ENCODE measurements at places on chromosomes 11 and 22.

- no peak for DNase-seq
These were observed 2.9 kb upstream of the LRRC32 start for GRCh38 chr11:76673176-76674142.

GRCh38 chr11:113876074-113876797 lies 864 bp upstream of the USP28 start:
- no peak for DNase-seq

DNA sequence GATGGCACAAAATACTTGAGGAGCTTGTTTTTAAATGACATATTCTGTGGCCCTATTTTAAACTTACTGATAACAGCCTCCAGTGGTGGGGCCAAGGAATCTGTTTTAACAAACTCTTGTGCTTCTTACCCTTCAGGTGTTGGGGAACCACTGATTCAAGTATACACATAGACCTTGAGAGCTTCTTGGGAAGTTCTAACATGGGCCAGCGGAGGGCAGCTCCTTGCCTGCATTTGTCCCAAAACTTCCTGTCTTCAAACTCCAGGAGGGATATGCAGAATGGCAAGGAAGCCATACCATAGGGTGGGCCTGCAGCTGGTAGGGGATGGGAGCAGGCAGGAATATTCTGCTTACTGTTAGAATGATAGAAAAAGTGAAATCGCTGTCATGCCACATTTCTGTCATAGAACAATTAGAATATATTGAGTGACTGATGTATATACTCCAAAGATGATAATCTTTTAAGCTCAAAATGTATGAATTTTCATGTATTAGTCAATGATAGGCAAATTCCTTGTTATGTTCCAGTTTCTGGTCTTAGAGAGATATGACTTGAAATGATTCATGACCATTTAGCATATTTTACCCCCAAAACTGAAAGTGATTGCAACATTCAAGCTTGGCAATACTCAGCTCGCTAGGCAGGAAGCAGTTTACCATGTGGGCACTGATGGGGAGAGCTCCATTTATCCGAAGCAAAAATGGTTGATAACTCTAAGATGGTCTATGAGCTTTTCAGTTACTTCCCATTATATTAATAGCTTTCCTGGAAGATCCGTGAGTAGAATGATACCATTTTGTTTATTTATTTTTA lies 9.2 kb downstream of the EXT2 start:
- DNase-seq = no peak

- no peak for DNase-seq
These were observed 46.1 kb downstream of the RRAS2 start for GRCh38 chr11:14312736-14313438.

GRCh38 chr11:66716996-66717395 lies 12.0 kb downstream of the SPTBN2 start:
- DNase-seq = no peak

DNA sequence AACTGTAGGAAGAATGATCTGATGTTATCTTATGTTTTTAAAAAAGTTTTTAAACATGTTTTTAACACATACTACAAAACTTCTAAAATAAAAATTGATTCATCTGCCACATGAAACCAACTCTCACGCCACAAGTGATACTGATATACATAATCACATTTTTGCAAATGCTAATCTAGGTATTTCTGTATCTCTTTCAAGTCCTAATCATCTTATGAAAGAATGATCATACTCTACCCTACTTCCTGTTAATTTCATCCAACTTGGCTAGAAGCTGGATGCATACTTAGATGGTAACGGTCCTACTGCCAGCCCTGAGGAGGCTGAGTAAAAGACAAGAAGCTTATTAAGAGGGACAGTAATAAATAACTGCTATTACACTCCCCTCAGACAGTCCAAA lies 19.2 kb downstream of the THAP12 start:
- no peak for DNase-seq

GRCh38 chr11:115627666-115628460 lies 123.6 kb upstream of the CADM1 start:
- DNase-seq = no peak

DNA sequence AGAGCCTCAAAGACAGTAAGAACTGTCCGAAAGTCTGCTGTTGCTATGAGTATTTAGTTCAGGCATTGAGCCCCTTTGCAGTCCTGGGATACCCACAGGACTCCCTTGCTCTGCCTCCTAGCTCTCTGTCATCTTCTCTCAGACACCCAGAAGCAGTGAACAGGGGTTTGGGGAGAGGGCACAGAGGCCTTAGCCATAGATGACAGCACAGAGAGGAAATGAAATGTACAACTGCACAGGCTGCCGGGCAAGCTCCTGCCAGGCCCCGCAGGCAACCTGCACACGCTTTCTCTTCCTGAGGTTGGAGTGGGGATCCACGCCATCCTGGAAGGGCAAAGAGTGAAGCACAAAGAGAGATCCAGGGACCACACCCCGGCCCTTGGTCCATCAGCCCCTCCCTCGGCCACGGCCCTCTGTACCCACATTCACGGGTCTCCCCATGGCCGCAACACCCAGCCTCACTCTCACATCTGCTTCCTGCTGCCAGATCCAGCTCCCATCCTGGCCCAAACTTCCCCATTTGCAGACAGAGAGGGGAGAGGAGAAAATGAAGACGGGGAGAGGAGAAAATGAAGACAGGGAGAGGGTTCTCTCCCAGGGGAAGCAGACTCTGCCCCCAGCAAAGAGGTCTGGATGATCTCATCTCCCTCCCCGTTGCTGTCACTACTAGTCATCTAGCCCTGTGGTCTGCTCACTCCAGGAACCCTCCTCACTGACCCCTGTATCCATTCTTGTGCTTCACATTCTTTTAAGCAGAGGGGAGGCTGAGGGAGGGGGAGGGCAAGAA lies 40.7 kb downstream of the CD6 start:
- DNase-seq = no peak

GRCh38 chr11:35852056-35852455 lies 91.8 kb upstream of the LDLRAD3 start:
- no peak for DNase-seq

DNA sequence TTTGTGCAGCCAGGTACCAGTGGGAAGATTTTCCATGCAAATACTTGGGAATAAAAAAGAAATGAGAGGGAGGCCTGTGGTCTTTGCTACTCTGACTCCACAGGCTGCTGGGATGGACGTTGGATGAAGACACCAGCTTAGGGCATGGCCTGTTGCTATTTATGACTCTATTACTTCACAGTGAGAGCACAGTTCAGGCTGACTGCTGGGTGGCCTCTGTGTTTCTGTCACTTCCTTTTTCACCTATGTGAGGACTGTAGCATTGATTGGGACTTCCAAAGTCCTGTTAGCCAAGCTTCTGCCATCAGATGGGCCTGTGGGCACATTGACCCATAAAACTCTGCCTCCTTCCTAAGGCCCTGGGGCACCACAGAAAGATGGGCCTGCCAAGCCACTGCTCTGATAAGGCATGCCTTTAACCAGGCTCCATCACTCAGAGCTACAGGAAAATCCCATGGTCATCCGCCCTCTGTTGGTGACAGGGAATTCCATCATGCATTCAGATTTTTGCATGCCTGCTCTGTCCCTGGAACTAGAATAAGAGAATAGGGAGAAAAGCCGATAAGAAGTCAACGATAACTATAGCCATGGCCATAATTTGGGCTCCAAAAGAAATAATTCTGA lies 64.6 kb downstream of the KCNJ1 start:
- DNase-seq = no peak

GRCh38 chr11:83692675-83693074 lies 406.5 kb upstream of the CCDC90B start:
- DNase-seq = no peak

GRCh38 chr22:49686495-49687219 lies 141.0 kb downstream of the BRD1 start:
- DNase-seq = no peak

DNA sequence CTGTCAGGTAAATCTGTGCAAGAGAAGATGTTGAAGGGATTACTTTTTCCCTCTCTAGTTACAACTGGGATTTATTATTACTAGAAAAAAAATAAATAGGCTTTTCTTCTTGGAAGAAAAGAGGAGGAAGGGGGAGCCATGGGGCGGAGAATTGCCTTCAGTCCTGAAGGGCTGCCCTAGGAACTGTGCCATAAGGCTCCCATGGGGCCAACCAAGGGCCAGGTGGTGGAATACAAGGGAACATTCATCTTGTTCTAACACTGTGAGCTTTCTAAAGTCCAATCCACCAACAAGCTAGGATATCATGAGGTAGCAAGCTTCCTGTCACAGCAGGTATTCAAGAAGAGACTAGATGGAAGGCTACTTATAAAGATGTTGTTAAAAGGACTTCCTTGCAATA lies 24.8 kb upstream of the NRIP3 start:
- DNase-seq = no peak

- DNase-seq = no peak
These were observed 194.3 kb downstream of the OPCML start for GRCh38 chr11:133337951-133338418.

- DNase-seq = no peak
These were observed 7.4 kb downstream of the EHD1 start for GRCh38 chr11:64870893-64871466.

DNA sequence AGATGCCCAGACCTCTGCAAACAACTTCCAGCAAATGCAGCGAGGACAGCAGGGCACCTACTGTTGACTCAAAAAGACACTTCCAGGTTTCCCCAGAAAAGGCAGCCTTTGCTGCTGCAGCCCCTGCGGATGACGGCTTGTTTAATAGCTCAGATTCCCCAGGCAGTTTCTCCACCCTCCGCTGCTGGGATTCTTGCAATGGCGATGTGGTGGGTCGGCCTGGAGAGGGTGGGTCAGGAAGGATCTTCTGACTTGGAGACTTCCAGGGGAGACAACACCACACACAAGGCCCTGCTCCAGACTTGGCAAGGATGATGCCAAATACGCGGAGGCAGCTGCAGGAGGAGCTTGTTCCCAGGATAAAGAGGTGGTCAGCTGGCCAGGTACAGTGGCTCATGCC lies 17.9 kb upstream of the TREH start:
- DNase-seq = no peak

DNA sequence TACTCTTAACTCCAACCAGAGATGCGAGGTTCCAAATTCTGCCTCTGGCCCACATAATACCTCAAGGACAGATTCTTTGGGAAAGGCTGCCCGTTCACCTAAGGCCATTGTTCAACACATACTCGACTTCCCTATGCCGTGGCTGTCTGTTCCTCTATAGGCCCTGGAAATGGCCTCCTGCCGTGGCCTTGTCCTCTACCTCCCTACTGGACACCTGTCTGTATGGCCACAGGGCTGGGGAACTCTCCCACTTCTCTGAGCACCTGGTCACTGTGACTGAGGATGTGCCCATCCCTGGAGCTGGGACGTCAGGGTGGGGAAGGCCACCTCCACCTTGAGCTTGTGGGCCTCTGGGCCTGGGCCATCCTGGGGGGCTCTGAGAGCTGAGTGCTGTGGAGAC lies 340.5 kb upstream of the B3GAT1 start:
- no peak for DNase-seq

DNA sequence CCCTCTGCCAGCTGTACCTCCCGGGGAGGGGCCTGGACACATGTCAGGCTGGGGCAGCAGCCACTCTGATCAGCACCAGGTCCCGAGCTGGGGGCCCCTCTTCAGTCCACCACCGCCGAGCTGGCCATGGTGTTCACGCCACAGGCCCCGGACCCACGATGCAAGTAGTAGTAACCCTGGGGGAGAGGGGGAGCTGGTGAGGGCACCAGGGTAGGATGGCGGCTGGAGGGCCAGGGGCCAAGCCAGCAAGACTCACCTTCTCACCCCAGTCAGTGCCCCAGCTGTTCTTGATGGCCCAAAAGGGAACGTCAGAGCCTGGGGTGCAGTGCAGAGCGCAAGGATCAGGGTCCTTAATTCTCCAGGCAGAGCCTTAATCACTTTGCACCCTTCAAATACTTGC lies 4.6 kb downstream of the CTSF start:
- no peak for DNase-seq

- DNase-seq = no peak
These were observed 50.7 kb downstream of the CD82 start for GRCh38 chr11:44615913-44616791.

DNA sequence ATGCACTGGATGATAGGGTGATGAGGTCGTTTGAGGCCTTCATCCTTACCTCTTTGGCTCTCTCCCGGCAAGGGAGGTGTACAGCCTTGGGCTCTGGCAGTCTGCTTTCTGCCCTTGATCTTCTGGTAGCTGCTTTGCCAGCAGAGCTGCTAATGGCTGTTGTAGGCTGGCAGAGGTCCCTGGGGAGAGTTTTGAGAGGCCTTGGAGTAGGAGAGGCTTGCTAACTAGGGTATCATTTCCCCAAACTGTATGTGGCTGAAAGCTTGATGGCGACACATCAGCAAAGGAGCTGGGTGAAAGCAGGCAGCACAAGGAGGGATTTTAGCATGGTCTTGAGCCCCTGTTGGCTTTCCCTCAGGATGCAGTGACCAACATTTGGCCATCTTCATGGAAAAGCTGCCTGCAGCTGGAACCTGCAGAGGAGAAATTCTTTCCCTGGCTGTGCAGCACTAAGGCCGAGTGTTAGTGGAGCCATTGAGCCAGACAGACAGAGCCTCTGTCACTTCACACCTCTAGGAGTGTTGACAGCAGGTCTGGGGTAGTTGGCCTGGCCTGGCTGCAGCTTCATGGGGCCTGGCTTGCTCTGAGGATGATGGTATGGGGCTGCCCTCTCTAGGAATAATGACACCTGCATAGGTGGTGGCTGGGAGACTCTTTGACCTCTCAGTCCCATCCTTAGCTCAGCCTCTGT lies 3.5 kb upstream of the AMPD3 start:
- DNase-seq = peak; percentile 76

- DNase-seq = no peak
These were observed 49.2 kb downstream of the RPL27A start for GRCh38 chr11:8731647-8732323.

- DNase-seq = no peak
These were observed 198.2 kb upstream of the POU2AF2 start for GRCh38 chr11:111047374-111047773.

DNA sequence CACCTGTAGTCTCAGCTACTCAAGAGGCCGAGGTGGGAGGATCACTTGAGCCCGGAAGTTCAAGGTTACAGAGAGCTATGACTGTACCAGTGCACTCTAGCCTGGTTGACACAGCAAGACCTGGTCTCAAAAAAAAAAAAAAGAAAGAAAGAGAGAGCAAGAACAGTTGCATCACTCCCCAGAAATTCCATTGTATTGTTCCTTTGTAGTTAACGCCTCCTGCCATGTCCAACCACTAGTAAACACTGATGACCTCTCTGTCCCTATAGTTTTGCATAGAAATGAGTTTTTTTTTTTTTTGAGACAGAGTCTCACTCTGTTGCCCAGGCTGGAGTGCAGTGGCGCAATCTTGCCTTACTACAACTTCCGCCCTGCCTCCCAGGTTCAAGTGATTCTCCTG lies 10.8 kb downstream of the PATL1 start:
- no peak for DNase-seq

GRCh38 chr11:44779736-44780520 lies 53.2 kb downstream of the TSPAN18 start:
- no peak for DNase-seq

DNA sequence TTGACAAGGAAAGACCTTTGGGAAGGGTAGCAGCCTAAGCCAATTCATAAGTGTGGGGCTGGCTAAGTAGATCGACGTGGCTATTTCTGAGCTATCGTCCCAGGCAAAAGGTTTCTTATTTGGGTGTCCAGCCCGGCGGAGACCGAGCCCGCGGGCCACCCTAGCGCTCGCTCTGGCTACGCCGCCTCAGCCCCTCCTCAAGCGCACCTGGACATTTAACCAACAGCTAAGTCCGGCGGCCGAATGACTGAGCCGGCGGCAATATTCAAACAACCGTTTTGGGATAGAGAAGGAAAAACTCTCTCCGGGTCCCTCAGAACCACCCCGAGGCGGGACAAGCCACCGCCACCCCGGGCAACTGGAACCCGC lies 457 bp downstream of the RNF141 start:
- no peak for DNase-seq
